ENCODE measurements at places on chromosomes 3 and 15.

- no peak for DNase-seq
Observed at GRCh38 chr3:15345066-15345607, 12.8 kb upstream of the SH3BP5 start.

- DNase-seq, result no peak
Observed at GRCh38 chr3:7700977-7701376, 800.6 kb upstream of the LMCD1 start.

- peak; percentile 17 for DNase-seq
Observed at GRCh38 chr3:4394048-4394447, 73.0 kb downstream of the SUMF1 start.

- DNase-seq, result no peak
Observed at GRCh38 chr3:42229942-42230688, 35.9 kb downstream of the CCK start.

DNA sequence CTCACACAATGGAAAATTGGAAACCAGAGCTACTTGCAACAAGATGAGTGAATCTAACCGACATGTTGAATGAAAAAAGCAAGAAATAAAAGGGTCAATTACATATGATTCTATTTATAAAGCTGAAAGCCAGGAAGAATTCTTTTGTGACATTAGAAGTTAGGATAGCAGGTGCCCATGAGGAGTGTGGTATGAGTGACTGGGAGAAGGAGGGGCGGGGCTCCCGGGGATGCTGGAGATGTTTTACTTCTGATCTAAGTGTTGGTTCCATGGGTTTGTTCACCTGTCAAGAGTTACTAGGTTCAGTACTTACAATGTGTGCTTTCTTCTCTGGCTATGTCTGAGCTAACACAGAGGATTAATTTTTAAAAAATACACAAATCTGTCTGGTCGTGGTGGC, 60.8 kb downstream of the NSMCE3 start:
- DNase-seq, result no peak

DNA sequence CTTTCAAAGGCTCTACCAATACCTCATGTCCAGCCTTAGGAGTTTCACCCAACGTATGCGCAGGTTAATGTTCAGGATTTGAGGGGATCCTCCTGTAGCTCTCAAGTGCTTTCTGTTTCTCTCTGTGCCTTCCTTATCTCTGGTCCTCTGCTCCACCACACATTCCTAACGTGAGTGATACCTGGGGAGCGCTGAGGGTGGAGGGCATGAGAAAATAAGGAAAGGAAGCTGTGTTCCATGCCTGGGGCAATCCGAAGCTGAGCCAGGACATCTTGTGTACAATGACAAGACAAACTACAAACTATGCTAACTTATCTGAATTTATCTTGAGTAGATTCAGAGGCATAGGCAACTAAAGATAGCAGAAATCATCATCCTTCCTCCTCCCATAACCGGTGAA, 136.4 kb downstream of the SST start:
- no peak for DNase-seq

- DNase-seq, result no peak
Observed at GRCh38 chr15:84634228-84634837, 19.8 kb downstream of the WDR73 start.

DNA sequence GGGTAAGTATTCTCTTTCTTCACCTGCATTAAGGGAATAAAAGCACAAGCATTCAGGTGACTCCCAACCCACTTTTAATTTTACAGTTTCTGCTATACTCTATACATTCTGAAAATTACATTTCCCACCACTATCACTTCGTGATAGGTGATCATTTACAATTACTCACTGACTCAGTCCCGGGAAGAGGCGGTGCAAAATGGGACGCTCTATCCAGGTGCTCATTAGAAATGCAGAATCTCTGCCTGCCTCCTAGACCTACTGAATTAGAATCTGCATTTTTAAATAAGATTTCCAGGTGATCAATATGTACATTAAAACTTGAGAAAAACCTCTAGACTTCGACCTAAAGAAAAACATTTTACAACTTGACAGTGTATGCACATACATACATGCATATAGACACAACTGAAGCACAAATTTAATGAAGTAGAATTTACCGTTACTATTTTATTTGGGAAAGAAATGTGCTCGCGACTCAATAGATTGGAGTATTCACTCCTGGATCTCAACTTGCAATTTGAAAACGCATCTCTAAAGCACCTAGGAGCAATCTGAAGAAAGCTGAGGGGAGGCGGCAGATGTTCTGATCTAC, 598 bp upstream of the TGFBR2 start:
- DNase-seq, result no peak

DNA sequence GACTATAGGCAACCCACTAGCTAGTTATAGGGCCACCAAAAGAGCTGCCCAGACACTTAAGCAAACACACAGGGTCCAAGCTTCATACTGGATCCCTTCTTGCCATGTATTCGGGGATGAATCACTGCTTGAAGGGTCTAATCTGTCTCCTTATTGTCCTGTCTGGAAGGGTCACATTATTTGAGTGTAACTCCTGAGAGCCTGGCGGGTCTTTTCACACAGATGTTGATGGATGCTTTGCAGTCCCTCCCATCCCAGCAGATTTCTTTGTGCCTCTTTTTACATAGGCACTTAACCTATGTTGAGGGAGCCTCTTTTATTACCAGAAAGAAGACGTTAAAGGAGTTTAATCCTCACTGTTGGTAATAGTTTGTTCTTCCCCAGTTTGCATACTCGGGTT, 56.6 kb downstream of the BBX start:
- DNase-seq, result no peak

GRCh38 chr15:33852094-33852493, 116.2 kb upstream of the CHRM5 start:
- no peak for DNase-seq

- DNase-seq, result no peak
Observed at GRCh38 chr3:182455011-182455410, 338.3 kb upstream of the ATP11B start.

- DNase-seq, result no peak
Observed at GRCh38 chr3:187005827-187006481, 75.6 kb downstream of the ST6GAL1 start.

DNA sequence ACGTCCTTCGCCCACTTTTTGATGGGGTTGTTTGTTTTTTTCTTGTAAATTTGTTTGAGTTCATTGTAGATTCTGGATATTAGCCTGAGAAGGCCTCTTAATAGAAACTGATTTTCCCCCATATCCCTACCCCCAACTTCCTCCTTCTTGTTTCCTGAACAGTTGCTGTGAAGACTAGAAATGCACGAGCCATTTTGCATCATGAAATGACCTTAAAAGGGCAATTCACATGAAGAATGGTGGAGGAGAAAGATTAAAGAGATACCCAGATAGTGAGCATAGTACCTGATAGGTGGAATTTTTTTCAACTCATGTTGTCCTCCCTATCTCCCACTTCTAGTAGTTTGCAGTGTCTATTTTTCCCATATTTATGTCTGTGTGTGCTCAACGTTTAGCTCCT, 55.2 kb upstream of the KCNH8 start:
- no peak for DNase-seq

GRCh38 chr15:53498996-53499395, 260.5 kb downstream of the WDR72 start:
- DNase-seq, result no peak
